HFFc6 (cell line): ENCODE measurements at places on chromosomes 12 and 14. TPM values are rescaled to one million over a fixed set of nuclear protein-coding genes. Genes with fewer than 3 reads are reported as not detected.

DNA sequence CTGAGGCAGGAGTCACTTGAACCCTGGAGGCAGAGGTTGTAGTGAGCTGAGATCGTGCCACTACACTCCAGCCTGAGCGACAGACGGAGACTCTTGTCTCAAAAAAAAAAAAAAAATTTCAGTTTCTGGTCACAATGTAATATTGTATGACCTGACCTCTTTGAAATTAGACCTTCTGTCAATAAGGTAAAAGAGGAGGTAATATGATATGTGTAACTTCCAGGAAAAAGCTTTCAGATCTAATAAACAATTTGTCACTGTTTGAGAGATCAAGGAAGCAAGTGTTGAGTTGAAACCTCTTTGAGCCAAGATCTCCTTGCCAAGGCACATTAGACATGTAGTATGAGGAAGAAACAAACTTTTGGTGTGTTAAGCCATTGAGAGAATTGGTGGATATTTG, 101.7 kb upstream of the ATF7IP start:
- peaks cover 35% of the 10 kb centered on the region for H3K36me3 ChIP-seq
- H3K27me3 ChIP-seq = no peaks in the 10 kb centered on the region; the same call in 1 of the 2 replicates
- H3K4me1 ChIP-seq = peaks cover 41% of the 10 kb centered on the region

DNA sequence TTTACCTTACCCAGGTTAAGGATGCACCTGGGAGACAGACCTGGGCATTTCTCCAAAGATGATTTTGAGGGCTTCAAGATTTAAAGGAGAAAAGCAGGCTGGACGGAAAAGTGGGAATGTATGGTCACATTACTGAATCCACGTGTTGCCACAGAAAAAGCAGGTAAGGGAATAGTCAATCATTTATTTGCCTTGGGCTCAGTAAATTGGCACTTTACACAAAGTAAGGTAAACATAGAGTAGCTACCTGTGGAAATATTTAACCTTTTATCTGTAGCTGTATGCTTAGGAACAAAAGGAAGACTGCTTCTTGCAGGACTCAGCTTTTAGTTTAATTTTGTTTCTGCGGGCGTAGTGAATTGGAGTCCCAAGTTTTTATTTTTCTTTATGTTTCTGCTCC, 153.3 kb downstream of the SLCO1B3 start:
- no peaks in the 10 kb centered on the region for H3K27me3 ChIP-seq
- no peak overlapping the region for H3K4me3 ChIP-seq
- H3K27ac ChIP-seq = no peak overlapping the region
- H3K4me1 ChIP-seq = no peaks in the 10 kb centered on the region
- no peak for DNase-seq

DNA sequence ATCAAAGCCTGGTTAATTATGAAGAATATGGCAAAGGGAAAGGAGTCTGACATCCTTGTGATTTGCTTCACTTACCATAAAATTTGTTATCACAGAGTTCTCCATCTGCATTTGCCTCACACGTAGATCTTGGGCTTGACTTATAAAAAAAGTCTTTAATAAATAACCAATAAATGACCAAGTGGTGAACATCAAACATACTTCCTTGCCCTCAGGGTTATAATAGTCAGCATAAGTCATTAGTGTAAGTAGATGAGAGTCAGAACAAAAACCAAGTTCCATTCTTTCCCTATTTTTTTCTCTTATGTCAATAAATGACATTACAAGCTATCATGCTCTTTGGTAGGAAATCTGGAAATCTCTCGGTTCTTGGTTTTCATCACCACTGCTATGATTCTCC, 635.4 kb upstream of the ATXN7L3B start:
- H3K27ac ChIP-seq = no peak overlapping the region
- H3K4me1 ChIP-seq = no peaks in the 10 kb centered on the region

GRCh38 chr14:78790271-78790670, 620.1 kb downstream of the NRXN3 start:
- no peak overlapping the region for H3K27ac ChIP-seq
- H3K4me3 ChIP-seq = no peak overlapping the region
- H3K27me3 ChIP-seq = no peaks in the 10 kb centered on the region
- H3K36me3 ChIP-seq = peaks cover 4% of the 10 kb centered on the region; the same call in 1 of the 2 replicates
- DNase-seq = no peak
- H3K4me1 ChIP-seq = no peaks in the 10 kb centered on the region

DNA sequence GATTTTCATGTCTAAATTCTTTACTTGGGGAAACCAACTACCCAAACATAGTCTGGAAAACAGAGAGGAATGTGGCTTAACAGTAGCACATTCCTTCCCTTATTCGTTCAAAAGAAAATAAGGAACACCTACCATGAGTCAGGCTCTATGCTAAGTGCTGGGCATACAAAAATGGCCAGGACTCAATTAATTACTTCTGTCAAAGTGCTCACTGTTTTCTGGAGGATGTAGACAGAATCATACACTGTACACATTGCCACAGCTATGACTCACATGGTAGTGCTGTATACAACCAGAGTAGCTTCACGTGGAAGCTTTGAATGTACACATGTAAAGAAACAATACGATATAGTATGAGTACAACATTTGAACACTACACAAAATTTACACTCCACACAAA, 50.1 kb downstream of the SLC25A21 start:
- peak overlapping the region; percentile 38; the same call in 1 of the 2 replicates for H3K4me3 ChIP-seq
- H3K4me1 ChIP-seq = peaks cover 54% of the 10 kb centered on the region
- H3K36me3 ChIP-seq = no peaks in the 10 kb centered on the region
- peak; percentile 44 for DNase-seq
- H3K27ac ChIP-seq = peak overlapping the region; percentile 6; the same call in 1 of the 2 replicates
- H3K27me3 ChIP-seq = no peaks in the 10 kb centered on the region

DNA sequence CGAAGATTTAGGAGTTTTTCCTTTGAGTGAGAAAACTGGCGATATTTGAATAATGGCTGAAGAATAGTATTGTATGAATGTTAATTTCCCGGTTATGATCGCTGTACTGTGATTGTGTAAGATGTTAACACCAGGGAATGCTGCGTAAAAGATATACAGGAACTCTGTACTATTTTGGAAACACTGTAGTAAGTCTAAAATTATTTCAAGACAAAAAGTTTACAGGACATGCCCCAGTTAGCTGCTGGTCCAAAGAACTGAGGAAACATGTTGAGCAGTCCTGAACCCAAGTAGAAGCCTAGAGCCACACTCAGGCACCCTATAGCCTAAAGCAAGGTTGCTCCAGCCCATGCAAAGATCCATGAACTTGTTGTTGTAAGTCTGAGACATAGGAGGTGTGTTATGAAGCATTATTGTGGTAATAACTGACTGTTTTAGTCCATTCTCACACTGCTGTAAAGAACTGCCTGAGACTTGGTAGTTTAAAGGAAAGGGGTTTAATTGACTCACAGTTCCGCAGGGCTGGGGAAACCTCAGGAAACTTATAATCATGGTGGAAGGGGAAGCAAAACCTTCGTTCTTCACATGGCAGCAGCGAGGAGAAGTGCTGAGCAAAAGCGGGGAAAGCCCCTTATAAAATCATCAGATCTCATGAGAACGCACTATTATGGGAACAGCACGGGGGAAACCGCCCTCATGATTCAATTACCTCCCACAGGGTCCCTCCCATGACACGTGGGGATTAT, 99.8 kb upstream of the RESF1 start:
- no peaks in the 10 kb centered on the region for H3K4me1 ChIP-seq
- H3K27ac ChIP-seq = no peak overlapping the region
- no peaks in the 10 kb centered on the region for H3K36me3 ChIP-seq
- H3K4me3 ChIP-seq = no peak overlapping the region
- peaks cover 5% of the 10 kb centered on the region; the same call in 1 of the 2 replicates for H3K27me3 ChIP-seq

DNA sequence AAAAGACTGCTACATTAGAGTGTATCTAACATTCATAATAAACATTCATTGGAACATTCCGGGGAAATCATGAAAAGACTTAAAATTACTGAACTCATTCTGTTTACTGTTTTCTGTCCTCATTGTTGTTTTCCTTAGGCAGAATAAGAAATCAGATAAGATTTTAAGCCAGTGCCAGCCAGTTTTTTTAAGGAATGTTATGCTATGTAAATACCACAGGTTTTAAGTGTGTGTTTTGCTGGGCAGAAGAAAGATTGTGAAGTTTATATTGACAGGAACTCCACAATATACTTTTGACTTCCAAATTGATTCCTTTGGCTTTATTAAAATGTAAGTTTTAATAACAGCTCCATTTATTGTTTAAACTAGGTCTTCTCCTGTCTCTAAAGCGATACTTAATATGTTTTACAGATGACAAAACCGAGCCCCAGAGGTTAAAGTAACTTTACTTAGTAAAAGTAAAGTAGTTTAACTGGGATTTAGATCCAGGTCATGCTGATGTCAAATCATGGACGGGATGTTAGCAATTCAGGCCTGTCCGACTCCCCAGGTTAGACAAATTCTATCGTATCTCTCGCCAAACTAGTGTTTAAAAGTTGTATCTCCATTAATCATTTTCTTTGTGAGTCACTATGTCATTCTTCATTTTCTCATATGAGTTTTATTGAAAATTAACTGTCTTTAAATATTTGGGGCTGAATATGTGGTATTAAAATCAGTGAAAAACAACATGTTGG, 1.7 kb downstream of the LARP4 start:
- DNase-seq = no peak
- peaks cover 4% of the 10 kb centered on the region for H3K27me3 ChIP-seq
- peaks cover 4% of the 10 kb centered on the region; the same call in 1 of the 2 replicates for H3K36me3 ChIP-seq

DNA sequence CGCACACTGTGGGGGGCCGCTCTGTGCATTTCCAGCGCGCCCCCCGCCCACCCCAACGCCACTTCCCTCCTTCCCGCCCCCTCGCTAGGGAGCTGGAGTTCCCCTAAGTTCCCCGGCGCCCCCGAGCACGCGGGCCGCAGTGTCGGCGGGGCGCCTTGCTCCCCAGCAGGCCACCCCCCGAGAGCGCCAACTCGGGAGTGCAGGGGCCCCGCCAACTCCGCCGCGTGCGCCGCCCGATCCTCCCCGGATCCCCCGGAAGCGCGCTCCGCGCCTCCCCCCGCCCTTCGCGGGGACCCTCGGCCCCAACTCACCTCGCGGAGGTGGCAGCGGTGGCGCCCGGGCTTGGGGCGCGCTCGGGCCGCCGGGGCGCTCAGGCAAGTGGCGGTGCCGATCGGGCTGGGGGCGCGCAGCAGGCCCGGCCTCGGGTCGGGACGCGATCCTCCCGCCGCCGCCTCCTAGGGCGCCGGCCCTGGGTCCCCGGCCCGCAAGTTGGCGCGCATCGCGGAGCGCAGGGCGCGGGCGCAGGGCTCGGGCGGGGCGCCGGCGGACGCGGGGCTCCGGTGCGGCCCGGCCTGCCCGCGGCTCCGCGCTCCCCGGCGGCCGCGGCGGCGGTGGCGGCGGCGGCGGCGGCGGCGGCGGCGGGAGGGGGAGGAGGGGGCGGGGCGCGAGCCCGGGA, at the start of gene NCOR2:
TSS of gene NCOR2 (minus strand) at position 616 of the 676 bp plus-strand sequence. CDS start 72,361 bp downstream, outside the sequence.
- DNase-seq = no peak
- H3K27me3 ChIP-seq = peaks cover 2% of the 10 kb centered on the region; the same call in 1 of the 2 replicates
- peak within 1 kb of the TSS; percentile 90 for H3K4me3 ChIP-seq
- no peaks in the 10 kb centered on the region for H3K36me3 ChIP-seq

GRCh38 chr12:40831916-40832315, 139.7 kb downstream of the CNTN1 start:
- H3K27me3 ChIP-seq = no peaks in the 10 kb centered on the region
- H3K4me3 ChIP-seq = no peak overlapping the region
- H3K4me1 ChIP-seq = no peaks in the 10 kb centered on the region

GRCh38 chr14:92675421-92675820, 73.0 kb downstream of the LGMN start:
- H3K4me3 ChIP-seq = no peak overlapping the region
- H3K36me3 ChIP-seq = peaks cover 21% of the 10 kb centered on the region
- peaks cover 21% of the 10 kb centered on the region for H3K4me1 ChIP-seq

DNA sequence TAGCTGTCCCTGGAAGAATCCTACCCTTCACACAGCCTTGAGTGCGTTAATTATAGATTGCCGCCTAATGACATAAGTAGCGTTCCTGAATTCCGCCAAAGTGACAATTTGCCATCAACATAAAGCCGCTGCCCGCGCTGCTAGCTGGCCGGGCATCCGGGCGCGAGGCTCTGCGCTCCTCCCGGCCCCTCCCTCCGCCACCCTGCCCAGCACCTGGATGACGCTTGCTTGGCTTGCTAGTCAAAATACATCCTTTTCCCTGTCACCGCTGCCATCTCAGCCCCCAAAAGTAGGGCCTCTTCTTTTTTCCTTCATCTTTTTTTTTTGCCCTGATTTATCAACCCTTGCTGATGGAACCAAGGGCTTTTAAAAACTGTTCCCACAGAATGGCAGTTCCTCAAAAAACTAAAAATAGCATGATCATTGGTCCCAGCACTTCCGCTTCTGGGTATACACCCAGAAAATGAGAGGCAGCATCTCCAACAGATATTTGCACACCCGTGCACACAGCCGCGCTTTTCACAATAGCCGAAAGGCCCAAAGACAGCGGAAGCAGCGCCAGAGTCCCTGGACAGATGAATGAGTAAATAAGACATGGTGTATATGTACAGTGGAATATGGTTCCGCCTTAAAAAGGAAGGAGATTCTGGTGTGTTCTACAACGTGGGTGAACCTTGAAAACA, 235.2 kb downstream of the BCL11B start:
- H3K27me3 ChIP-seq = peaks cover 9% of the 10 kb centered on the region
- DNase-seq = no peak
- H3K36me3 ChIP-seq = no peaks in the 10 kb centered on the region
- H3K27ac ChIP-seq = peak overlapping the region; percentile 94

DNA sequence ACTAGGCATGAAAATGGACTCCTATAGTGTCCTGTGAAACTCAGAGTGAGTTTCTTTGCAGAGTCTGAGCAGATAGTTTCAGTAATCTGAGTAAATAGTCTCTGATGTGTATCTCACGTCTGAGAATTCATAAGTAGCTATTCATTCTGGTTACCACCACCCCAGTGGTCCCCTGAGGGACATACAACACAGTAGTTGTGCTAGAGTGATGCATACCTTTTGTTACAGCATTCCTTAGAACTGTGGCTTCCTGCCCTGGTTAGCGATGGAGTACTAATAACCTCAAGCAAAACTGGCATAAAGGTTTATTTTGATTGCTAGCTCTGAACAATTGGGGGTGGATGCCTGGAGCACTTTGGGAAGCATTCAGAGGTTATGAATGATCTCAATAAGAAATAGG, 114.7 kb downstream of the DAAM1 start:
- no peak for DNase-seq
- no peak overlapping the region for H3K4me3 ChIP-seq
- H3K36me3 ChIP-seq = no peaks in the 10 kb centered on the region
- H3K27me3 ChIP-seq = no peaks in the 10 kb centered on the region; the same call in 1 of the 2 replicates
- peaks cover 44% of the 10 kb centered on the region for H3K4me1 ChIP-seq
- no peak overlapping the region for H3K27ac ChIP-seq

GRCh38 chr14:91899213-91899612, 31.9 kb upstream of the TC2N start:
- H3K4me3 ChIP-seq = no peak overlapping the region
- H3K36me3 ChIP-seq = no peaks in the 10 kb centered on the region
- H3K27me3 ChIP-seq = no peaks in the 10 kb centered on the region; the same call in 1 of the 2 replicates
- H3K4me1 ChIP-seq = peaks cover 21% of the 10 kb centered on the region

- peaks cover 48% of the 10 kb centered on the region for H3K4me1 ChIP-seq
- no peak for DNase-seq
- H3K27me3 ChIP-seq = peaks cover 2% of the 10 kb centered on the region
- H3K36me3 ChIP-seq = no peaks in the 10 kb centered on the region
- H3K4me3 ChIP-seq = peak overlapping the region; percentile 78; the same call in 1 of the 2 replicates
Observed at GRCh38 chr14:65237941-65238340, 135.6 kb upstream of the MAX start.

GRCh38 chr12:2058837-2059236, 6.0 kb downstream of the CACNA1C start:
- no peak for DNase-seq
- peaks cover 6% of the 10 kb centered on the region for H3K27me3 ChIP-seq
- peaks cover 60% of the 10 kb centered on the region for H3K4me1 ChIP-seq
- peaks cover 15% of the 10 kb centered on the region; the same call in 1 of the 2 replicates for H3K36me3 ChIP-seq
- no peak overlapping the region for H3K27ac ChIP-seq

Gene SYT1
- 4.5 to 10.2 TPM (median 4.8 TPM) in 3 replicates for total RNA-seq

Gene C12orf56
- total RNA-seq = not detected in 3 replicates

Gene RIPK3
- not detected in 3 replicates for total RNA-seq

Gene LGR5
- not detected in 3 replicates for total RNA-seq

Gene BEGAIN
- 0.03 to 0.35 TPM in 2 of 3 replicates, not detected in the other for total RNA-seq

Gene DEPDC4
- total RNA-seq = 0.50 to 0.73 TPM (median 0.66 TPM) in 3 replicates

Gene AMN
- total RNA-seq = not detected in 3 replicates

Gene GDF3
- total RNA-seq = not detected in 3 replicates

Gene NDUFB1
- 177 and 197 TPM in 2 replicates for total RNA-seq

Gene HECTD1
- total RNA-seq = 134 to 139 TPM (median 135 TPM) in 3 replicates

Gene P2RX2
- total RNA-seq = not detected in 3 replicates
